ENCODE measurements at places on chromosomes 6 and 20.

DNA sequence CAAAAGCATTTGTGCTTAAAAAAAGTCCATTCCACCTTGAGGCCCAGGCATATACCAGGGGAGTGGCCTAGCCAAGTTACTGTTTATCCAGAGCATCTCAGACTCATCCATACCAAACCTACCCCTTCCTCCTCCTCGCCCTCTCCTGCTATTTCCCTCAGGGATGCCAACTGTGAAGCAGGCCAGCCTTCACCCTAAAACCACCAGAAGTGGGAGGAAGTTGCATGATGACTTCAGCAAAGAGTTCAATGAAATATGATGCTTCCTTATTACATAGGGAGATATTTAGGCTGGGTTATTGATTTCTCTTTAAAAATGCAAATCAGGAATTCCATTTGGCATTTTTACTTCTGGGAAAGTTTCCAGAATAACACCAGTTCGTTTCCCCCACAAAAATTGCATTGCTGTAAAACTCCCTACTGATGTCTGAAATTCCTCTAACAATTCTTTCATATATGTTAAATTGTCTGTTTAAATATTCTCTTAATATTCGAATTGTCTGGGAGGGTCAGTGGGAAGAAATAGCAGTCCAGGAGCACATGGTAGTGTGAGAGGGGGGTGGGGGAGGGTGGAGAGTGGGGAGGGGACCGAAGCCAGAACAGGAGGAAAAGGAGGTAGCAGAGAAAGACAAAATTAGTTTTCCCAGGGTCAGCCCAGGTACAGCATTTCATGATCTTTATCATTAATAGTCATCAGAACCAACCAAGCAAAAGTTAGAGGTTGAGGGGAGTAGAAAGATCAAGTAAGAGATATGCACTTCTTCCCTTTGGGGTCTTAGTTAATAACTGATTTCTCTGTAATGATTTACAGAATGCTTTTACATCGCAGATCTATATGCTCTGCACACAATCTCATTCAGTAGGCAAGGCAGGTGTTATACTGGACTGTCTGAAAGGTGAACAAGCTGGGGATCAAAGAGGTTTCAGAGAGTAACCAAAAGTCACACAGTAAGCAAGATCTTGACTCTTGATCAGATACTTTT lies 1.7 kb upstream of the TCP11 start:
- DNase-seq, result no peak

GRCh38 chr6:6651335-6651734 lies 62.8 kb downstream of the LY86 start:
- DNase-seq, result no peak

GRCh38 chr20:31562241-31562640 lies 42.8 kb upstream of the ID1 start:
- DNase-seq, result no peak

GRCh38 chr20:32606107-32606506 lies 21.0 kb upstream of the NOL4L start:
- DNase-seq, result no peak
